NCI-H446 treated with DMSO at 0.1 percent for 48 hours (cell line): ENCODE measurements at places on chromosomes 7 and 10.

GRCh38 chr10:101336382-101336781 is 17.6 kb upstream of the BTRC start:
- no peak for DNase-seq

GRCh38 chr10:49001870-49002672 is 62.4 kb upstream of the LRRC18 start:
- no peak for DNase-seq

DNA sequence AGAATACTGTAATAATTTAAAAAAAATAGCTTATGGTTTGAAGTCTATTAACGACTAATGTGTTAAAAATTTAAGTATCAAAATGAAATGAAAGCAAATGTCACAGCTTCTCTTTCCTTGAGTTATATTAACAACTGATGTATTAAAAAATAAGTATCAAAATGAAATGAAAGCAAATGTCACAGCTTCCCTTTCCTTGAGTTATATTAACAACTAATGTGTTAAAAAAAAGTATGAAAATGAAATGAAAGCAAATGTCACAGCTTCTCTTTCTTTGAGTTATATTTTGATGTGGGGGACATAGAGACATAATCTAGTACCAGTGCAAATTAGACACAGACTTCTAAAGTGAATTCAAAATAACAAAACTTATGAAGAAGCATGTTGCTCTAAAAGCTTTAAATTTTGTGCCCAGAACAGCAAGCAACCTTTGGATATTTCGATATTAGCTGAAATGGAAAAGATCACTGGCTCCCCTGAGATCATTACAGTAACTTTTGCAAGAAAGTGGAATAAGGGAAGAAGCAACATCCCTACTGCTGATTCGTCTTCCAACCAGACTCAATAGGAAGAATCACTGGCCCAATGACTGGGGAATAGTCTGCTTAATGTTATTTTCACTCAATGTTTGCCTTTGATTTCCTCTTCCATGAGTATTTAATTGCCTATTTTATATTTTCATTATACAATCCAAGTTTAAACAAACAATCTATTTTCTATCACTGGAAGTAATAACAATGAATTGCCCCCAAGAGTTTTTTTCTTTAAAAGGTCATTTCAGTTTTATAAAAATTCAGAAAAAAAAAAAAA is 8.0 kb downstream of the SKAP2 start:
- no peak for DNase-seq

DNA sequence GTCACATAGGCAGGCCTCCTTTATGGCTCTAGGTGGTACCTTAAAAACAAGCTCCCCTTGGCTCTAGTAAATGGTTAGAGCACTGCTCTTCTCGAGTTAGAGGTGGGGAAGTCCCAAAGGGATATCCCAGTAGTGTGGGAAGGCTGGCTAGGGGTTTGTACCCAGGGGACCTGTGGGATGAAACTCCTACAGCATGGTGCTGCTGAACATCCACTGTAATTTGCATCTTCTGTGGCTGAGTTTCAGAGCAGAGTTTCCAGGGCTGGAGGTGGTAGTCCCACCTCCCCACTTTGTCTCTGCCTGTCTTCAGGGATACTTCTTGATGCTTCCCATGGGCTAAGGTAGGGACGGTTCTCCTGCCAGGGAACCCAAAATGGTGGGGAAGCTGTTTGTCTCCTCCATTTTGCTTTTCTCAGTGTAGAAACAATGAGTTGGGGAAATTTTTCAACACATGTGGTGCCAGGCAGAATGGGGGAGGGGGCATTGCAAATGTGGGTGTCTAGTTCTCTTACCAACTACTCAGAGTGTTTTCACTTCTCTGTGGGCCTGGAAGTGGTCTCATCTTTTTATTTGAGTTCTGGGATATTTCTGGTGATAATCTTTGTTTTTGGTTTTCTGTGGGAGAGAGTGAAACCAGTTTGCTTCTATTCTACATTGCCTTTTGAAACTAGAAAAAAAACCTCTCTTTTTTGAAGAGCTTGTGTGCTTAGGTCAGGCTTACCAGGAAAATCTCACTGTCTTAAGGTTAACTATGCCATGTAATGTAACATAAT is 36.3 kb downstream of the SCART1 start:
- DNase-seq: no peak

GRCh38 chr10:104582602-104582951 is 58.5 kb upstream of the SORCS3 start:
- DNase-seq: no peak

GRCh38 chr7:27109466-27110185 is 7.1 kb upstream of the HOXA2 start:
- DNase-seq: no peak

- DNase-seq: no peak
Observed at GRCh38 chr10:48899781-48900180, 39.9 kb downstream of the LRRC18 start.

GRCh38 chr7:41503438-41503837 is 199.5 kb downstream of the INHBA start:
- no peak for DNase-seq

GRCh38 chr7:28704706-28705105 is 253.4 kb downstream of the TRIL start:
- no peak for DNase-seq

DNA sequence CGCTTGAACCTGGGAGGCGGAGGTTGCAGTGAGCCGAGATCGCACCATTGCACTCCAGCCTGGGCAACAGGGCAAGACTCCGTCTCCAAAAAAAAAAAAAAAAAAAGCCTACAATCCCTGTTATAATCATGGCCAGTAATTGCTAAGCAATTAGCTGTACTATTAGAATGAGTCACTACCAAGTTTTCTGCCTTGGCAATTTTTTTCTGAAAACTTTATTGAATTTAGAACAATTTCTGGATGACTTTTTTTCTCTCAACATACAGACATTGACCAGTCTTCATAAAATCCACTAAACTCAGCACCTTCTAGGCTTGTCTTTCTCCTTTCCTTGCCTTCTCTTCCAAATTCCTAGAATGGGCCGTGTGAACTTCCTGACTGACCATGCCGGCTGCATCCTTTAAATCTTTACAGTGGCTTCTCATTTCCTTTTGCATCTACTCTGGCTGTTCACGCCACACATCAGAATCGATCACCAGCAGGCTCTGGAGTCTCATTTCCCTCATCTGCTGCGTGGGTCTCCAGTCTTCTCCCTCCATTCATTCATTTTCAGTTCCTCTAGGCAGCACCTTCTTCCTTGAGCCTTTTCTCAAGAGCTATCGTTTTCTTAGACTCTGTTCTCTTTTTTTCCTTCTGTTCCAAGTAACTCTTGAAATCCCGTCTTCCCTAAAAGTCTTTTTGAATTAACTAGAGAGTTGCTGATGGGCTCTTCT is 107.9 kb downstream of the KAT6B start:
- DNase-seq: no peak

DNA sequence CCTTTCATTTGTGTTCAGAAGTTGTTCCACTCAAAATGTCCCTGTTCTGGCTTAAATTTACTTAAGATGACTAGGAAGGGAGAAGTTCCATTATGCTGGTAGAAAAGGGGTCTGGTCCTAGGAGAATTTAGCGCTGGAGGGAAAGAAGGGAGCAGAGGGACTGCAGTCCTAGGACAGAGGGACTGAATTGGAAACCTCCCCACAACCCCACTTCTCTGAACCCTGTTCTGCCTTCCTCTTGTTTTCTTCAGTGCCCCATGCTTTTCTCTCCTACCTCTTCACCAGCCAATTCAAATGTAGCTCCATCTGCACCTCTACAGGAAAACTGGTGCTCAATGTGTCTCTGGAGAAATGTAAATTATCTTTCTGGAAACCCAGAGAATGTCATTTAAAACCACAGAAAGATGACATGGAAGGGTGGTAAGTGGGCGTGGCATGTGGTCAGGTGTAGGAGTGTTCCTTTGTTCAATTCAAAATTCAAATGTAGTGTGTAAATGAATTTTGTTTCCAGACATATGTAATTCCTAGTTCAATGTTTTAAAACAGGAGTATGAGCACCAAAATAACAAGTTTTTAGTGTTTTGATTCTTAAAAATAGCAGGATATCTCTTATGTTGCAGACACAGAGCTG is 24.0 kb upstream of the RHOBTB1 start:
- DNase-seq: no peak

DNA sequence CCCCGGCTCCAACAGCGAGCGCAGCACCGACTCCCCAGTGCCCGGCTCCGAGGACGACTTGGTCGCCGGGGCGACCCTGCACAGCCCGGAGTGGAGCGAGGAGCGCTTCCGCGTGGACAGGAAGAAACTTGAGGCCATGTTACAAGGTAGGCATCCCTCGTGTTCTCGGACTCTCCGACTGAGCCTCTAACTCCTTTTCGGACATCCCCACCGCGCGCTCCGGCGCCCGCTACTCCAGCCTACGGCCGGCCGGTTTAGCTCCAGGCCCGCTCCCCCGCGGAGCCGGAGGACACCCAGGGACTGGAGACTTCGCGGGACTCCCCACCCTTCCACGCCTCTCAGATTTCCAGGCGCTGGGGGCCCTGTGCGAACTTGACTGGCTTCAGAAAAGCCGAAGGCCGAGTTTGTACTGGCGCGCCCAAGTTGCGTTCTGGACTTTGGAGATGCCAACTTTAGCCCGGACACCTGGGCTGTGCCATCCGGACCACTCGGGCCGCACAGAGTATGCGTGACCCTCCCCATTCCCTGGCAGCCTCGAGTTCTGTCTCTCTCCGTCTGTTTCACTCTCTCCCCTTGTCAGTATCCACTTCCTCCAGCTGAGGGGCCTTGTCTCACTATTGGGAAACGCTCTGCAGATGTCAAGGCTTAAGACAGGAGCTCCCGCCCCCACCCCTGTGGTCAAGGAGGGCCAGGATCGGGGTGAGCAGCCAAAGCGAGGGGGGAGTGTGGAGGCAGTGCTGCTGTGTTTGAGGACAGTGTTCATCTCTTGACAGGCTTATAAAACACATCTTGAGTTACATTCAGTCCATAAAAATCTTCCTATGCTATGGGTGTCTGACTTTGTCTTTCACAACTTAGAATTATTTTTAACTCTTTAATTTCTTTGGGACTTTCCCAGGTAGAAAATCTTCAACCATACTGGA is 777 bp downstream of the BICC1 start:
- DNase-seq: no peak

GRCh38 chr7:2904202-2904601 is 60.1 kb upstream of the GNA12 start:
- DNase-seq: no peak

- DNase-seq: no peak
Observed at GRCh38 chr10:1044146-1044545, 4.8 kb downstream of the IDI1 start.

DNA sequence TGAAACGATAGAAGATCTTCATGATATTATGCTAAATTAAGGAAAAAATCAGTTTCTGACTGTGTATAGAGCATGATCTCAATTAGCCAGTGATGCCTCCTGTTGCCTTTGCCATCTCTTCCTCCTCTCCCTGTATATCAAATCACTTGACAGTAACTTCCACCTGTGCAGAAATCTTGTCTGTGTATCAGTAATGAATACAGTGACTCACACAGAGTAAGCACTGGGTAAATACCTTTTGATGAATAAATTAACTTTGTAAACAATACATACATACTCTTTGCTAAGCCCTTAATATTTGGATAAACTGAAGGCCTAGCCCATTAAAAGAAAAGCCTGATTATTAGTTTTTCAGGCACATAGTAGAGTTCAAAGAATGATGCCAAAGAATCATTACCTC is 610.6 kb upstream of the NRP1 start:
- DNase-seq: no peak

GRCh38 chr7:155489862-155490696 is 32.1 kb downstream of the EN2 start:
- DNase-seq: no peak

DNA sequence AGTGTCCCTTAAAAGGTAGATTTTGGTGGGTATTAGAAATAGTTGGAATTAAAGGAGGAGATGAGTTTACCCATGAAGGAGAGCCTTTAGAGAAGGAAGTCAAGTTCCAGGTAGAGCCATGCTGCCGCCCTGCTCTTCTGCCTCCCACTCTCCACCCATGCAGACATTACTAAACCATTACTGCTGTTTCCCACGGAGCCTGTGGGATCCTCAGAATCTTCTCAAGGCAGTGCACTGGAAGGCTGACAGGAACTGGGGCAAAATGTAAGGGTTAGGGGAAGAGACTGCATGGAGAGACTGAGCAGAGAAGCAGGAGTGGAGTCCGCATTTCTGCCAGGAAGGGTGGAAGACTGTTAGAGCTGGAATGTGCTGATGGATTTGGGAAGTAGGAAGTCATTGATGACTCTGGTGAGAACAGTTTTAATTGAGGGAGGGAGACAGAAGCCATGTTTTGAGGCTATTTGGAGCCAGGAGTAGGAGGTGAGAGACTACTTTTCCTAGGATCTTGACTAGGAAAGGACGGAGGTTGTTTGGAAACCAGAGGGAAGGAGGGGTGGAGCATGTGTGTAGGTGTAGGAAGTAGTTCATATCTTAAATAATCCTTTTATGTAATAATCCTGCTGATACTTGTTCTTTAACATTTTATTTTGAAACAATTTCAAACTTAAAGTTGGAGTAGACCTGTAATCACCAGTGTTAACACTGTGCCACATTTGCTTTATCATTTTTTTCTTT is 109.0 kb downstream of the CCNY start:
- no peak for DNase-seq

DNA sequence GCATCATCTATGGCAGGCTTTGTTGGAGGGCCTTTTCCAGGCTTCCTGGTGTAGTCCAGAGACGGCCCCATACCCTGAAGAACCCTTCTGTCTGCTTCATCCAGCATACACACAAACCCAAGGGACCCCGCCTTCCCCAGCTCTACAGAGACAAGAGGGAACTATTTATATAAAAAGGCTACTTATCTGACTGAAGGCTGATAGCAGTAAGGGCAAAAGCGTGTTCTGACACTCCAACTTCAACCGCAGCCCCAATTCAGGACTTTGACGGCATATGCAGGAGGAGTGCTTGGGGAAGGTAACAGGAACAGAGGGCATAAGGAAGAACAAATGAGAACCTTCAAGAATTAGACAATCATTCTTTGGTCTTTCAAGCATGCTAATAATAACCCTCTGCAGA is 21.0 kb downstream of the GNA12 start:
- no peak for DNase-seq

DNA sequence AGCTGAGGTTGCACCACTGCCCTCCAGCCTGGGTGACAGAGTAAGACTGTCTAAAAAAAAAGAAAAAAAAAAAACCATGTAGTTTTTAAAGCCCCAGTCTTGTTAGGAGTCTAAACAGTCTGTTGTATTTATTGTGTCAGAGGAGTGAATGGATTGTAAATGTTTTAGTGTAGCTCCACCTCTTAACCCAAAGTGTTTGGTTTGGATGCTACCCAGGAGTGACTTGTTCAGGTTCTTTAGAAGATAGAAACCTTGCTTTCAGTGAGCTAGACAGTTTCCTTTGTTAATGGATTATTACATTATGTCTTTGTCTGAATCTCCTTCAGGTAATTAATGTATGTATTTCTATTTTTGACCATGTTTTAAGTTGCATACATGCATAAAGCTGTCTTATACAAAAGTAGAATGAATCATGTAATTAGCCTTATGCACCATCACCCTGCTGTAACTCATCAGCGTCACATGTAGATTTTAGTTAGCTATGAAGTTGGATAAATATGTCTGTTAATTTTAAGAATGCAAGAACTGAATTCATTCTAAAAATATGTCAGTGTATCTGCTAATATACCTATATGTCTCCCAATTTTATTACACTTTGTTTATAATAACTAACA is 97.7 kb downstream of the TAF3 start:
- no peak for DNase-seq
